ENCODE measurements at places on chromosomes 6 and 20. TPM values are rescaled to one million over a fixed set of nuclear protein-coding genes. Genes with fewer than 3 reads are reported as not detected.

The NRSN2 gene
- total RNA-seq = 9.5 TPM

The MYCT1 gene
- total RNA-seq = not detected

The CAGE1 gene
- 0.22 TPM for total RNA-seq

DNA sequence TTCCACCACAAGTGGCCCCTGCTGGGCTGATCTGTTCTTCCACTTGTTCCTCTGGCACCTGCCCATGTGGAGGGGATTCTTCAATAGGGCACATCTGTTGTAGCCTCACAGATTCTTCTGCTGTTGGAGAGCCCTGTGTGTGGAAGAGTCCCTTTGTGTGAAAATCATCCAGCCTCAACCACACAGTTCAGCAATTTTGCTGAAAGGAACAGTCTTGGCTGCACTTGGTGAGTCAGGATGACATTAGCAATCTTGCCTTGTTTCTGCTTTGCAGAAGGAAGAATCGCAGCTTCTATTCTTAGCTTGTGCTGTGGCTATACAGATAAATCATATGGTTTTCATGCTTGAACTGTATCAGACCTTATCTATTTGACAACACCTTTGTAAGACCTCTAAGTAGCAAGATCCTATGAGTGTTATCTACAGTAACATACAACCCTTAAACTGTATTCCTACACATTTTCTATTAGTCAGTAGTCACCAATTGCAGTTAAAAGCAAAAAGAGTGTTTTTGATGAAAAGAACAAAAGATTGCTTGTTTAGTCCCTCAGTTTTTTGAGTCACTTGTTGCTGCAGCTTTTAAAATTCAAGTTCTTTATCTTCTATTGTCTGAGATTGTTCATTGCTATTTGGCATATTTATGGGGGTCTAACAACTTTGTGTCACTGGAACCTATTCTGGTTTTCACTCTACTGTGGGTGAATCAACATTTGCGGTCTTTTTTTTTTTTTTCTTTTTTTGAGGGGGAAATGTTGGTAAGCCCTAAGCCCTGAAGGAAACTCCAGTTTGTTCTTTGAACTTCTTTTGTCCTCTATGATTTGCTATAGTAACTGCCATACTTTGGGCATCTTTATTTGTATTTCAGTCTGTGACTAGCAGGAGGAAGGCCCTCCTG is 231.6 kb downstream of the TFAP2B start:
- DNase-seq = no peak

GRCh38 chr6:29941471-29941870 is 861 bp upstream of the HLA-A start:
- no peak for DNase-seq

DNA sequence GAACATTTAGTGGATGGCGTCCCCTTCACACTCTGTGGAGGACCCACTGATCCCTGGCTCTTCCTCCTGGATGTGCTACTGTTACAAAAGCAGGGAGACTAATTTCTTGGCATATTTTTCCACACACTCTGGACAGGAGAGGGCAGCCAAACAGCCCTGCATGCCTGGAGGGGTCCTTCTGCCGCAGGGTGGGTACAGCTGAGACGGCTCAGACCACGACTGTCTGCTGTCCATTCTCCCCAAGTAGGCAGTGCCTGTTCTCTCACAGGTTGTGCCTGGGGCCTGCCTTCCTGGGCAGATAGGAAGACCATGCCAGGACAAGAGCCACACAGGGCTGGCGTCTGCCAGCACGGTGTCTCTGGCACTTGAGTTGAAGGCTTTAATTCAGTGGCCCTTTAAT is 260.1 kb downstream of the FOXC1 start:
- DNase-seq = no peak

GRCh38 chr6:118697554-118697953 is 46.2 kb upstream of the CEP85L start:
- no peak for DNase-seq

DNA sequence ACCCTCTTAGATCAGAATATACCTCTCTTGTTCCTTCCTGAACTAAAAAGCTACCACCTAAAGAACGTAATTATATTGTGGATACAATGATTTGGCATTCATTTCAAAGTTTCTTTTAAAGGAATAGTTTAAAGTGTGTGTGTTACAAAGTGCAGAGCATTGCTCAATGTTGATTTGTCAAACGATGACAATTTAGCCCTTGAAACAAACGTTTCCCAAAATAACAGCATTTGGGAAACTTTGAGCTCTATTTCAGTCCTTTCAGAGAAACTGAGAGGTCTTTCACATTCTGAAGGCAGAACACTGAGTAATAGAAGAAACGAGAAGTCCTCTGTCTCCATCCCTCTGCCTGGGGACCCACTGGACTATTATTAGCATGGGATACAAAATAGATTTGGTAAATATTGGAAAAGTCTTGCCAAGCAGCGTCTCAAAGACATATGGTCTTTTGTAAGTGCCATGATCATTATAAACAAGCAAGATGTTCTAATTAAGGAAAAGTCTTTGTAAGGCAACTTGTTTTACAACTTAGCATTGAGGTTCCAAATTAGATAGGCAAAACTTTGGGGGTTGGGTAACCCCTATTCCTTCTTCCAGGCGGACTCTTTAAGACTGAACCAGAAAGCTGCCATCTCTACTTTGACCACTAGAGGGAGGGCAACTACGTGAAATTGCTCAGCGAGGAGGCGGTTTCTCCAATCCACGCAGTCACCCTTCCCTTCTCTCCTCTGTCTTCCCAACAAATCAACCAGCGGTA is 208.8 kb downstream of the RNF144B start:
- DNase-seq = peak; percentile 40

- DNase-seq = no peak
These were observed 26.4 kb downstream of the MAP3K4 start for GRCh38 chr6:161017766-161018564.

GRCh38 chr6:40315060-40315459 is 272.1 kb downstream of the LRFN2 start:
- DNase-seq = no peak

The PI3 gene
- not detected for total RNA-seq

DNA sequence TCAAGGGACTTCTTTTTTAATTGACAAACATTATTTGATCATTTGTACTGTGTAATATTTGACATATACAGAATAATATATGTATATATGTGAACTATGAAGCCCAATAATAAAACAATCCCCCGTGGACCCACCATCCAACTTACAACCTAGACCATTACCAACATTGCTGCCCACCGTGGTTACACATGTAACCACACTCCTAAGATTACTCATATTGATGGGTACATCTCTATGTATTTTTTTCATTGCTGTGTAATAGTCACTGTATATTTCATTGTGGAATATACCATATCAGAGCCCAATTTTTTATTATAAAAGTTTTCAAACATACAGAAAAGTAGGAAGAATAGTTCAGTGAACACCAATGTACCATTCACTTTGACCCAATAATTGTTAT is 94.3 kb downstream of the RTN4IP1 start:
- DNase-seq = no peak

GRCh38 chr20:25036331-25036936 is 21.5 kb downstream of the ACSS1 start:
- no peak for DNase-seq

The ZFP57 gene
- total RNA-seq = not detected

The SPDEF gene
- total RNA-seq = not detected

The NNAT gene
- total RNA-seq = not detected

The FAM83C gene
- total RNA-seq = not detected

GRCh38 chr6:56091159-56091869 is 156.1 kb downstream of the COL21A1 start:
- no peak for DNase-seq

GRCh38 chr20:52972190-52972937 is at the start of gene TSHZ2:
TSHZ2 (plus strand) TSS chr20:52972358; CDS start chr20:52973294, 936 bp downstream.
- DNase-seq = peak; percentile 74
